ENCODE measurements at places on chromosomes 7 and 10. TPM values are rescaled to one million over a fixed set of nuclear protein-coding genes. Genes with fewer than 3 reads are reported as not detected.

The KAZALD1 gene
- total RNA-seq: 9.3 TPM

The TNKS2 gene
- total RNA-seq: 29.8 TPM

The MMP21 gene
- 0.28 TPM for total RNA-seq

The PLEKHS1 gene
- not detected for total RNA-seq

The ASZ1 gene
- total RNA-seq: not detected

The GPC2 gene
- total RNA-seq: 0.81 TPM

The PAPOLB gene
- 0.19 TPM for total RNA-seq

The MORN4 gene
- 6.5 TPM for total RNA-seq

The STOX1 gene
- 0.24 TPM for total RNA-seq

The EEPD1 gene
- total RNA-seq: 9.7 TPM

DNA sequence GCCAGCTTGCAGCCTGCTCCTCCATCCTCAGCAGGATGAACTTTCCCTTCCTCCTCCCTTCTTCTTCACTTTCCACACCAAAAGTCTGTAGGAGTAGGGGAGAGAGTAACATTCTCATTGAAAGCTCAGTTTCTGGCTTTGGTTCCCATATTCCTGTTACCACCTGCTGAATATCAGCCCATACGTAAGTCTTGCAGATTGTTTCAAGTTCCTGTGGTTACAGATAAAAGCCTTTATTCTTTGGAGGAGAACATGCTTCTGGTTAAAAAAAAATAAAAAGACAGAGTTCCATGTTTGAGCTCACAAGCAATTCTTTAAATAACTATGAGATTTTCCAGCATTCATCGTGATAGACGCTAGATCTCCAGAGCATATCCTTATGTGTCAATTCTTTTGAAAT lies 637.3 kb downstream of the SUGCT start:
- DNase-seq: no peak

GRCh38 chr7:148402159-148402558 lies 188.4 kb upstream of the C7orf33 start:
- DNase-seq: no peak

- DNase-seq: no peak
These were observed 311.2 kb upstream of the SEMA3D start for GRCh38 chr7:85498031-85498430.

- peak; percentile 58 for DNase-seq
These were observed 21.0 kb downstream of the ELFN1 start for GRCh38 chr7:1691096-1691495.

DNA sequence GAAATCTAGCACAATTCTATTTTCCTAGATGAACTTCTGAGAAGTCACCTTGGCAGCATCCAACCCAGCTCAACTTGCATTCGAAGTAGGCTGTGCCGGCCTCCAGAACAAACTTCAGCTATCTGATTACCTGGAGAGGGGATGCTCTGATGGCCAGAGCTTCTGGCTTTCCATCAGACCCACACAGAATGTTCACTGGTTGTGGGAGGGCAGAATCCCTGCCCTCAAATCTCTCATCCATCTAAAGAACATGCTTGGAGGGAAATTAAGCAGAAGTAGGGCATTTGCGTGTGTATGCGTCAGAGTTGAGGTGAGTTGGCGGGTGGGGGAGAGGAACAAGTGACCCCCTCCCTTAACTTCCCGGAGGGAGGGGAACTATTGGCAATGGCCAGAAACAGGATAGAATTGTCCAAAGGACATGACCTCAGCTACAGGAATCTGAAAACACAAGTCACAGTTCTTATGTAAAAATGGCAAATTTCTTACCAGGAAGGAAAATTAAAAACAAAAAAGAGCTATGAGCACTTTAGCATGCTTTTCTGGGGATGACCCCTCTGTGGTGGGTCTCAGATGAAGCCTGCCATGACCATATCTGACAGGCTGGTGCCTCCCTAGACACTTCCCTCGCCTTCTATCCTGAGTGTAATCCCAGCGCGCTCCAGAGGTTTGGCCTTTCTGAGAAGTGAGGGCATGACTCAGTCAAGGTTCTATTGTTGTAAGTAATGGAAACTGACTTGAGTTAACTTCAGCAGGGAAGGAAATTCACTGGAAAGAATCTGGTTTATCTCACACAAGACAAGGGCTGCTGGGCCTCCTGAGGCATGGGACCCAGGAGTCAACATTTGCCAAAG lies 278.8 kb downstream of the RPS24 start:
- DNase-seq: no peak

DNA sequence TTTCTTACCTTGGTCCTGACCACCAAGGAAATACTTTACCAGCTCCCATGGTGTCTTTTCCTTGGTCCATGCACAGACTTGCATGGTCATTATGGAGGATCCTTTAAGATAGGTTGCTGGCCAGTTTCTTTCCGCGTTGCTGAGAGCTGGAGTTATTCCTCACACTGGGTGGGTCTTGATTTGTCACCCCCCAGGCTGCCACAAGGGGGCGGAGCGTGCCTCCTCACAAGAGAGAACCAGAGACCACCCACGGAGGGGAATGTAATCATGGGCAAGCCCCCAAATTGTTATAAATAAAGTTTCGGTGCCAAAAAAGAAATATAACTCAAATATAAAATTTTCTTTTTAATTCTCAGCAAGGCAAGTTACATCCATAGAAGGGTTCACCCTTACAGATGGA lies 10.5 kb upstream of the TRIM24 start:
- DNase-seq: no peak

GRCh38 chr10:87761892-87762291 lies 56.1 kb downstream of the ATAD1 start:
- no peak for DNase-seq

DNA sequence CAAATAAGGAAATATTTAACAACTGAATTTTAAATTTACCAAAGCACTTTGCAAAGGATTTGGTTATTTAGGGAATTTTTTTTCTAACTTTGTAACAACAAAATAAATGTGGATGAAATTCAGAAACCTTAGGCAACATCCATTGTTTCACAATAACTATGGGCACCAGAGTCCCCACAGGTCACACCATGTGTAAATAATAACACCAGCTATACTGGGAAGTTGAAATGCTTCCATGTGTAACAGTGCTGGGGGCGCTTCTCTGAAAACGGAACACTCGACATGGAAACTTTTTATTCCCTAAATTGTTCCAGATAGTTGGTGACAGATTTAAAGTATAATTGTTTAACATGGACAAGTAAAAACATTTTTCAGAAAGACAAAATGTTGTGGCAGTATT lies 818.6 kb downstream of the TNS3 start:
- DNase-seq: no peak

DNA sequence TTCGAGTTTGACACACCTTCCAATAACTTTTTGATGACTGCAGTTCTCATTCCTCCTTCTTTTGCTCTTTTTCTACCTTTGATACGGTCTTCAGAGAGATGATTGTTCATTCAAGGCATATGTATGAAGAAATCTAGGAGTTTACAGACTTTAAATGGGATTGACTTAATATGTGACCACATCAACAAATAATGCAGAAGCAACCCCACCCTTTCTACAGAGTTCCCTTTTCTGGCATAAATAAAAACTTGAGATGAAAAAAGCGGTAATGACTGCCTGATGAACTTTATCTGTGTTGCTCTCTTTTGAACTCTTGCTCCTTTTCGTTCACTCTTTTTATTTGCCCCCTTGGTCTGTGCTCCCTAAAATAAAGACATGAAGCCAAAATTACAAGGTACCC lies 161.7 kb downstream of the C7orf25 start:
- DNase-seq: no peak

DNA sequence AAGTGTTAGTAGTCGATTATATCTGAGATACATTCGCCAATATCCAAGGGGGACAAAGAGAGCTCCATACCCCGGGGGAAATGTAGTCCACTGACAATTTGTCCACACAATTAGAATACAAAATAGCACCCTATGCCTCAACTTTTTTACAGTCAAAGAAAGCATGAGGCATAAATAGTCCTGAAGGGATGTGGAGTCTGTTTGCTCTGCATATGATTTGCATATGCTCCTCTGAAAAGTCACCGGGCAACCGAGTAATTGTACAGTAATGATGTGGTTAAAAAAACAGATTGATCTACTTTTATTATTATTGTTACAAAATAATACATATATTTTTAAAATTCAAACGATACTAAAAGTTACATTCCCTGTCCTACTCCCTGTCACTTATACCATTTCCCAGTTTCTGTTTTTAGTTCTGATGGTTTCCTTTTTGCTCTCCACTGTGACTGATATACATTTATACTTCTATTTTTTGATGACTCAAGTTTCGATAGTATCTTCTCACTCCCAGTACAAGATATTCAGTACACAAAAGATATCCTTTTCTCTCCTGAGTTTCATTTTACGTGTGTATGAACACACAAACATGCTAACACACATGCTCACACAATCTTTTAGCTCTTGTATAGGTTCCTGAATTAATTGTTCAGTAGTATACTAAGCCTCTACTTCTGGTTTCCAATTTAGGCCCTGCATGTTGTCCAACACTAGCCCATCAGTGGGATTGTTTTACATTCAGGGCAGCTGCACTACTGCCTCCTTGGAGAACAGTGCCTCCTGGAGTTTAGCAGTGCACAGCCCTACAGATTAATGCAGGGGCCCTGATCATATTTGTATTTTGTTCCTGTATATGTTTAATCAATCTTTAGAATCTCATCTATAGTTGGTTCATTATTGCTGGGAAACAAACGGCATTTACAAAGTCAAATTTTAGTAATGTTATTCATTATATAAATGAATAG lies 130.9 kb downstream of the TES start:
- DNase-seq: no peak

- no peak for DNase-seq
These were observed 439 bp downstream of the RBP4 start for GRCh38 chr10:93600446-93601145.

DNA sequence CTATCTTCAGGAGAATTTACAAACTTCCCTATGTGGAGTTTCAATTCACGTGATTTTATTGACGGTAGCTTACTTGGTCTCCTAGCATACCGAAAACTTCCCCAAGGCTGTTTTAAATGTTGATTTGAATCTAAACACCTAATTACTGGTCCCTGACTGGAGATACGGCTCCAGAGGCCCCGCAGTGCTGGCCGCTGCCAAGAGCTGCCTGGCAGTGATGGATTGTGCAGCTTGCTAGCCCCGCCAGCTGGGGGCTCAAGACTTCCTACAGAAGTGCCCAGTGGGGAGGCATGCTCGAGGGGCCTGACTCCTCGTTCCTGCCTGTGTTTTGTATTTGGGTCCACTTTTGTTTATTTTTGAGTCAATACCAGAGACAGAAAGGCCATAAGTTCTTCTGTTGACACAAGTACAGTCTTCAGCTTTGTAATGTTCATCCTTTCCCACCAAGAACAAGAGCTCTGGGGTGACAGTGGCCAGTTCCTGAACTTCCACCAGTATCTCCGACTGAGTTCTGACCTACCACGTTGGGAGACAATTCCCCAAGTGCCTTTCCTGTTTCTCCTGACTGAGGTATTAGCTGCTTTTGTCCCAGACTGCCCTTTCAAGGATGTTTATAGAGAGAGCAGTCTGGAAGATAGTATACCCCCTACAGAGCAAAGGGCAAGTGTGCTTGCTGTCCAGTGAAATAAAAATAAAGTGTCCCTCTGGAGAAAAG lies 80.7 kb upstream of the CXCL12 start:
- DNase-seq: no peak

- no peak for DNase-seq
These were observed 1.4 kb upstream of the LCOR start for GRCh38 chr10:96830511-96831199.

DNA sequence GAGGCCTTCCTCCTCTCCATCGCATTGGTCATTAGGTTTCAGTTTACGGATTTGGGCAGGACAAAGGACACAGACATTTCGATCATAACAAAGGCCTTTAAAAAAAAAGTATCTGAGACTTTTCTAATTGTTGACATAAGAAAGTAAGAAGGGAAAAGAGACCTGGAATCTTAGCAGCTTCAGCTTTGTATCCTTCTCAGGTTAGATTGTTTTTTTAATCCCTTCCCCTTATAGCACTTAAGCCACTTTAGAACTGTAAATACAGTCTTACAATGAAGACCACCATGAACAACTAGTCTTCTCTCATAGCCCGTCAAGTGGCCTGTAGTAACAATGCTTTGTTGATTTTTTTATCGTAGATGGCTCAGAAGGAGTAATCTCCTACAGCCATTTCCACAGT lies 45.2 kb downstream of the LMTK2 start:
- DNase-seq: no peak

- no peak for DNase-seq
These were observed 86.3 kb upstream of the STEAP1B start for GRCh38 chr7:22586101-22586785.

GRCh38 chr10:45591280-45591679 lies 81.3 kb downstream of the ZFAND4 start:
- DNase-seq: no peak

- no peak for DNase-seq
These were observed 268.5 kb upstream of the NPSR1 start for GRCh38 chr7:34389332-34390078.

- no peak for DNase-seq
These were observed 228.4 kb downstream of the FANK1 start for GRCh38 chr10:126124668-126125349.

DNA sequence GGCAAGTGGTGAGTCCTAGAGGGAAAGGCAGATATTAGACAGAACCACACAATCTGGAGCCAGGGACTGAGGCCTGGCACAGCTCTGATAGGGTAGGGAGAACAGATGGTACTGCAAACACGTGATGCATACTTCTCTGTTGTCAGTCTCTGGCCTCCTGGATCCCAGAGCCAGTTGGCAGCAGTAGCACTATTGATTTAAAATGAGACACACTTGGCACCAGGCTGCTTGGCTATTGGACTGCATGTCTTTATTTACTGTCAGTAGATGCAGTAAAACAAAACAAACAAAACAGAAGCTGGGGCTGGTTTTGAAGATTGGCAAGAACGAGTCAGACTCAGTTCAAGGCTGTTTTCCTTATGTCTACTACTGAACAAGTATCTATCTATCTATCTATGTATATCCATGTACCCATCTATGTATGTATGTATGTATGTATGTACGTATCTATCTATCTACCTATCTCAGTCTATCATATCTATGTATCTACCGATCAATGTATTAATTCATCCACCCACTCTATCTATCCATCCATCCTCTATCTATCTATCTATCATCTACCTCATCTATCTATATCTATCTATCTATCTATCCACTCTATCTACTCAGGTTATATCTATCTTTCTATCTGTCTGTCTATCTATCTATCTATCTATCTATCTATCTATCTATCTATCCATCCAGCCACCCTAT lies 23.4 kb upstream of the MGAM2 start:
- no peak for DNase-seq

DNA sequence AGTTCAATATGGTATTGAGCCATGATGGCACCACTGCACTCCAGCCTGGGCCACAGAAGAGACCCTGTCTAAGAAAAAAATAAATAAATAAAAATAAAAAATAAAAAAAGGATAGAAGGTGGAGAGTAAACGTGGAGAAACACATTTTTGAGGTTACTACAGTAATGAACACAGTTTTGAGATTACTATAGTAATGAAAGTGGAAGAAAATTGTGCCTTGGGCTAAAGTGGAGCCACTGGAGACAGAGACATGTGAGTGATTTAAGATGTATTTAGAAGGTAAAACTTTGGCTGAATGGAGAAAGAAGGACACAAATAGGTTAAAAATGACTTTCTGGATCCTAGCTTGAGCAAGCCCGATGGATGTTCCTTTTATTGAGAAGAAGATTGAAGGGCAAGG lies 76.8 kb downstream of the HGF start:
- no peak for DNase-seq

Measured in posterior vena cava (tissue), 2 donors.